ENCODE measurements at places on chromosomes 12 and 14.

DNA sequence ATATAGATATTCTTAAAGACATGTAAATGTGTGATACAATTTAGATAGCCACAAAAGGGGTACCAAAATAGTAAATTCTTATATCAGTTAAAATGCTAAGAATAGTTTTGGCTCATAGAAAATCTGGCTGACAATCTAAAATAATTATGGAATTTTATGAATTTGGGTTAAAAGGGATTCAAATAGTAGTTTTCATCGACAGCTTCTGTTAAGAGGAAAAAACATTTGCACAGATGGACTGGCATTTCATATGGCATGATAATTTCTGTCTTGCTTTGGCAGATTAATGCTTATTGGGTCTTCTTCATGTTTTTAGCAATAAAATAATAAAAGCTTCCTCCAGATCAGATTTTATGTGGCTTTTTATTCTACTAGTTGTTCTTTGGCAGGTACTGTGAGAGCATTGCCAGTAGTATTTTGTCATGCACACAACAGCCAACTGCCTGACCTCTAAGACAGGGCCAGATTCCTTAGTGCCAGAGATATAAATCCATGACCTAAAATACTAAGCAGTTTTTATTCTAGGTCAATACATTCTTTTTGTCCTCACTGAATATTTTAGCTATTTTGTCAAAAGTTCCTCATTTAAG, 9.1 kb downstream of the ABCD2 start:
- DNase-seq: no peak

- DNase-seq: no peak
Measured at GRCh38 chr12:92762773-92763172, 60.0 kb downstream of the PLEKHG7 start.

- no peak for DNase-seq
Measured at GRCh38 chr12:68823696-68824095, 15.7 kb downstream of the MDM2 start.

DNA sequence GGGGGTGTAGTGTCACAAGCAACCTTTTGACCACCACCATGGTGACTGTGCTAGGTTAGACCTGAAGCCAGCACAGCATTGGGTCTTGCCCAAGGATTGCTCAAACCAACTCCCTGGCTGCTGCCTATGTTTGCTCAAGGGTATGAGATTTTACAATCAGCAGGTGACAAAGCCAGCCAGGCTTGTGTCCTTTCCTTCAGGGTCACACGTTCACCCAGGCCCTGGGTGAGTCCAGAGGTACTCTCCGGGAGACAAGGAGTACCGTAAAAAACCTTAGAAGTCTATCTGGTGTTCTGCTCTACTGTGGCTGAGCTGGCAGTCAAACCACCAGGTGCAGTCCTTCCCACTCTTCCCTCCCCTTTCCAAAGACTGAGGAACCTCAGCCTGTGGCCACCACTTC, 238.9 kb upstream of the MIS18BP1 start:
- no peak for DNase-seq

- DNase-seq: no peak
Measured at GRCh38 chr12:109637996-109638395, 64.4 kb downstream of the MVK start.

DNA sequence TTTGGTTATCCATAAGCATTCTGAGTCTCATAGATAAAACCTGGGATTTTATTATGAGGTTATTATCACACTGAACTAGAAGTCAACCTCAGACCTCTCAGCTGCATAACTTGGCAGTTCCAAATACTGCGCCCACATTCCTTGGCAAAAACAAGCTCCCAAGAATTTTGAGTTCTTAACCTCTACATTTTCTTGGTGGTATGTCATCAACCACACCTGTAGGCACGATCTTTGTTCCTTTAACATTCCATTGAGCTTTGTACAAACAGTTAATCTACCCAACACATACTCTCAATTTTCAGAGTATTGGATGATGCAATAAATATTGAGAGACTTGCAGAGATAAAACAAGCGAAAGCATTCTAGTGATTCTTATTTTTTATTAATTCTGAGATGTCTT, 371.8 kb upstream of the PRICKLE1 start:
- no peak for DNase-seq

DNA sequence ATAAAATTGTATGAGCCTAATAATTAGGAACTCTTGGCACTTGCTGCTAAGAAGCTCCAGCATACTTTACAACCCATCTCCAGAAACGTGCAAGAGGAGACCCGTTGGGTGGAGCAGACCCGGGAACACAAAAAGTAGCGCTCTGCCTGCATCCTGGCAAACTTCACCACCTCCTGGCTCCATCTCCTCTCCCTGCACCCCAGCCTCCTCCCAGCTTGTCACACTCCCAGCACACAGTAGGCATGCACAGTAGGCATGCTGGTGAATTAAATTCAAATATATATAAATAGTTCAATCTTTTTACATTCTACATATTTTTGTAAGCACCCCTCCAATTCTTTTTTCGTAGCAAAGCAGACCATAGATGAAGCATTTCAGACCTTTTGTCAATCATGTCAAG, 1.2 kb downstream of the VSIG10 start:
- DNase-seq: no peak

DNA sequence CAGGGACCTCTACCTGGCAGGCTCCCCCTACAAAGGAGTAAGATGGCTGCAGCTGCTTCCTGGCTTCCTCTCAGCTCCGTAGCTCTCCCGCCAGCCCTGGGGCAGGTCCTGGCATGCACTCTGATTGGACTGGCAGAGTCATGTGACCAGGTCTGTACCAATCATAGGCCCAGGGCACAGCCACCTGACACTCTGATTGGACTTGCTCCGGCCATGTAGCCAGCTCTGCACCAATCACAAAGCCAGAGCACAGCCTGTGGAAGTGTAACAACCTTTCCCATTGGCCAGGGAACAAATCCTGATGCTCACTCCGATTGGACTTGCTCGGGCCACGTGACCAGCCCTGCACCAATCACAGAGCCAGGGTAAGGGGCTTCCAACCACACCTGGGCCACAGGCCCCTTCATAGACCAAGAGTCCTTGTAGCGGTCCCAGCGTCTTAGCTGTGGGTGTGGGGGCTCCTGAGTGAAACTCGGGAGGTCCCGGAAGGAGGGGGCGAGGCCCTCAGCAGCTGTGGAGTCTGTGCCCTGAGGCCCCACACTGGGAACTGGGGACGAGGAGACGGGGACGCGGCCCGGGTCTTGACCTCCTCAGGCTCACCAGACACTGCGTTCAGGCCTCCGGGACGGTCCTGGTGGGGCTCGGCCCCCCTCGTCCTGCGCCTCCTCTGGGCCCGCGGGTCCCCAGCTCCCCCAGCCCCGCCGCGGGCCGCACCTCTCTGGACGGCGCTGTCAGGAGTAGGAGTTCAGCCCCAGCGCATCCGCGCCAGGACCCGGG, 210.6 kb downstream of the ADGRD1 start:
- DNase-seq: peak; percentile 68

DNA sequence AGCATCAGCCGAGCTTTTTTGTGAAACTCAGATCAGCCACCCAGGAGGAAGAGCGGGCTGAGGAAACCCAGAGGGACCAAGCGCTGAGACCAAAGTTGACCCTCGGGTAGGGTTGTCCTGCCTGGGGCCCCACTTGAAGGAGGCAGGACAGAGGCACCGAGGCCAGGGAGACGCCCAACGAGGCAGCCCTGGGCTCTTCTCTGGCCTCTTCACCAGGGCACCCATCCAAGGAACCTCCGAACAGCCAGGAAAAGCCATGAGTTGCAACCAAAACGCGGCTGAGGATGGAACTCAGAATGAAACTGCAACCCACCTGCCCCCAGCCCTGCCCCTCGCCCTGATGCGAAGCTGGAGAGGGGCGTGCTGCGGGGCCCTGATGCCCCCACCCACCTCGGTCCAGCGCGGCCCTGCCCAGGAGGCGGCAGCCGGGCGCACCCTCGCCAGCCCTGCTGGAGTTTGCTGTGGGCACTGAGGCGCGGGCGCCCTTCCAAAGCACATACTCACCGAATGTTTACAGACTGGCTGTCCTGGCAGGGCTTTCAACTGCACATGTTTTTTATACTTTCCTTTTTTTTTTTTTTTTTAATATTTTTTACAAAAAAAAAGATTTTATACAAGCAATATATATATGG, 41.9 kb downstream of the JDP2 start:
- no peak for DNase-seq
